Stimulated activated CD8-positive, alpha-beta memory T cell treated with anti-CD3 and anti-CD28 coated beads, Interleukin-4, amount 100 ng/mL, for 4 hours (primary cell): ENCODE measurements at places on chromosomes 7 and 10.

GRCh38 chr10:96524741-96525140 lies 11.0 kb upstream of the TLL2 start:
- no peak for DNase-seq

DNA sequence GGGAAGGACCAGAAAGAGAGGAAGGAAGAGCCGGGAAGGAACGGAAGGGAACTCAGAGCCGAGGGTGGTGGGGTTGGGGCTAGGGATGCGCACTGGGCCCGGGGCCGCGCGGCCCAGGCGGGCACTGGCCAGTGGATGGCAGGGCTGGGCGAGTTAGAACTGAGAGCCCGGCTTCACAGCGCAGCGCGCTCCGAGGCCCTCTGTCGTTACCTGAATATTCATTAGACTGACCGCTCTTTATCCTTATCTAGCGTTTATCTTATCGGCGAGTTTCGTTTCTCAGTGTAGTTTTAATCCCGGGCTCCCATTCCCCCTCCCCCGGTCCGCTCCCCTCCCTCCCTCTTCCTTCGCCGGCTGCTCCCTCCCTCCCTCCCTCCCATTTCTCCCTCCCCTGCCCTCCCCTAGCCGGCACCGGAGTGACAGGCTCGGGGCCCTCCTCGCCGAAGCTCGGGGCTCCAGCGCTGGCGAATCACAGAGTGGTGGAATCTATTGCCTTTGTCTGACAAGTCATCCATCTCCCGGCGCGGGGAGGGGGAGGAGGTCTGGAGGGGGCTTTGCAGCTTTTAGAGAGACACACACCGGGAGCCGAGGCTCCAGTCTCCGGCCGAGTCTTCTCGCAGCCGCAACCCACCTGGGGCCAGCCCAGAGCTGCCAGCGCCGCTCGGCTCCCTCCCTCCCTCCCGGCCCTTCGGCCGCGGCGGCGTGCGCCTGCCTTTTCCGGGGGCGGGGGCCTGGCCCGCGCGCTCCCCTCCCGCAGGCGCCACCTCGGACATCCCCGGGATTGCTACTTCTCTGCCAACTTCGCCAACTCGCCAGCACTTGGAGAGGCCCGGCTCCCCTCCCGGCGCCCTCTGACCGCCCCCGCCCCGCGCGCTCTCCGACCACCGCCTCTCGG lies at the start of gene PAX2:
TSS of gene PAX2 (plus strand) at position 596 of the 895 bp plus-strand sequence. CDS start 679 bp downstream, outside the sequence.
- DNase-seq, result no peak

DNA sequence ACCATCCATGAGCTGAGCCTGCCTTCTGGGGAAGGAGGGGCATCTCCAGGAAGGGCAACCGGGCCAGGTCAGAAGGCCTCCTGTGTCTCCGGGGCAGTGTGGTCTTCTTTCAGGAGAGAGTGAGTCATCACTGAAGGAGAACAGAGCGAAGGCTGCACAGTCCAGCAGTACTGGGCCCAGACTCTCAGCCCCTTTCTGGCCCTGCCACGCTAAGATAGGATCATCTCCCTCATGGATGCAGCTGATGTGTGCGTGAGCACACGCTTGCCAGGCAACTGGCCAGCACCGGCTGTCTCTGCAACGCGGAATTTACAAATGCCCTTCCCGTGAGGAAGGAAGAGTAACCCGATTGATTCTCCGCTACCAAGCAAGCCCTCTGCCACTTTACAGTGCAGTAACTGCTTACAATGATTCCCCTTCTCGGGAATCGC lies 328.2 kb downstream of the TNS3 start:
- DNase-seq, result no peak

DNA sequence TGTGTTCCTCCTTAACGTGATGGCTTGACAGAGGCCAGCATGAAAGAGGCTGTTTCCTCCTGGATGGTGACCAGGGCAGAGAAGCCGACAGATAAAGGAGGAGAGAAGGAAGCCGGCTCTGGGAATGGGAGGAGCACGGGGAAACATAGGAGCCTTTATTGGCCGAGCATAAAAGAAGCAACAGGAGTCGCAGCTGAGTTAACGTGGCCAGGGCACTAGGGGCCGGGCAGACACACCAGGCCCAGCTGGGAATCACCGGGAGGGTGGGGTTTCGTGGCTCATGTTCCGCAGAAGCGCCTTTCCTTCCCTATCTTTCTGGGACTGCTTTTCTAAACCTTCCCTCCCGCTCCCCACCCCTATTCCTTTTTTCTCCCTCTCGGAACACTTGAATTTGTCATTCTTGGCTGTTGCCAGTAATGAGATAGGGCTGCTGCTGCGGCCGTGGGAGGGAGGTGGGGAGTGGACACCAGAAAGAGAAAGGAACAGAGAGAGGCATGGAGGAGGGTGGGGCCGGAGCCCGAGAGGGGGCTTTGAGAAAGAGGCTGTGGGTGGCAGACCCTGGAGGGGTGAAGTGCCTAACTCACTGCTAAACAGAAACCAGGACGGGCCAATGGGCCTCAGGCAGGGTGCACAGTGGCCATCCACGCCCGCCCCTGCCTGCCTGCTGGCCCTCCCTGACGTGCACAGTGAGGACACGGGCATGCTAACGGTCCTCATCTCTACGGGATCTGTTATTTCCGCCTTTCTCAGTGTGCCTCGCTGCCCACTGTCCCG lies 65.2 kb downstream of the COL13A1 start:
- no peak for DNase-seq

DNA sequence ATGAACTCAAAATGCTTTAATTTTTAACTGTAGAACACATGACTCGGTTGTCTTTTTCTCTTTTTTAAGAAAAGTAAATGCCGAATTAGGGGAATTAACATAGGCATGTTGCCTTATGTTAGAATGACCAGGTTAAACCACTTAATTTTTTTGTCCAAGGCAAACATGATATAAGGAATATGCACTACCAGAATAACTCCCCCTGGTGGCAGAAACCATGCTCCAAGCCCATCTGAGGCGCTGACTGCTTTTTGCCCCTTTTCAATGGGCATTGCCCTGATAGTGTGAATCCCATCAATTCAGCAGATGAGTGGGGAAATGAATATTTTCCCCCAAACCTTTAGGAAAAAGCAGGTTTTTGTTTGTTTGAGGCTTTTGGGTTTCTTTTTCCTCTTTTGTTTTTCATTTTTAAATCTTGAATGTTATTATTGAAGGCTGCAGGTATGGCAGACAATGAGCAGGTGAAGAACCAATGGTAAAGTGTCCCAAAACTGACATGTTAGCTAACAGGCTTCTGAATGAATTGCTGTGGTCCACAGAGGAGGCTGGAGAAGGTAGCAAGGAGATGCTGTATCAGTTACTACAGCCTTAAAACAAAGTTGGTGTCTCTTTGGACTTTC lies 284.3 kb downstream of the SORCS3 start:
- no peak for DNase-seq

DNA sequence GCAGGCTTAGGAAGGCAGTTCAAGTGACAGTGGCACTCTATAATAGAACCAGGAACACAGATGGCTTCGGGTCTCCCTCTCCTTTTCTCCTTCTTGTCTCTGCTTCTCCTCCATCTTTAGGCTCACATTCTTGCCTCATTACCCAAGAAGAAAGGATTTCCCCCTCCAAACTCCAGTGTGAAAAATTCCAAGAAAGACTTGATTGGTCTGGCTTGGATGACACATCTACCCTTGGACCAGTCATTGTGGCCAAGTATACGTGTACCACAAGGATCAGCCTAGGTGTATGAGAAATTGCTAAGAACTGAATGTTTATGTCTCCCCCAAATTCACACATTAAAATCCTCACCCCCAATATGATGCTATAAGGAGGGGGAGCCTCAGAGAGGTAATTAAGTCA lies 53.9 kb downstream of the PRTFDC1 start:
- no peak for DNase-seq

DNA sequence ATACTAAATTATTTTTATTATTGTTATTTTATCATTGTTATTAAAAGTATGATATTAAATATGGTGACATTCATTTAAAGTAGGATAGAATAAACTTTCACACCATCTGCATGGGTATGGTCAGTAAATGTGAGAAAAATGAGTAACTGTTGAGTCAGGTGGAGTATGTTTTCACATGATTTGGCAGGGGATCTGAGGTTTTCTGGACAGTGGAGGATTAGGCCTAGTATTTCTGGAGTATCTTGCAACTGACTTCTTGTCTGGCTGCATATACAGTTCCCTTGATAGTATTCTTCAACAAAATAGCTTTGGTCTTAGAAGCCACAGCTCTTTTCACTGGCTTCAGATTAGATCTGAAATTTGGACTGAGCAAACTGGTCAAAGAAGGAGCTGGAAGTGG lies 54.5 kb downstream of the GBF1 start:
- DNase-seq, result no peak

GRCh38 chr10:58175990-58176900 lies 91.4 kb downstream of the IPMK start:
- no peak for DNase-seq

- DNase-seq, result no peak
Observed at GRCh38 chr10:80582286-80582960, 44.7 kb downstream of the SH2D4B start.

DNA sequence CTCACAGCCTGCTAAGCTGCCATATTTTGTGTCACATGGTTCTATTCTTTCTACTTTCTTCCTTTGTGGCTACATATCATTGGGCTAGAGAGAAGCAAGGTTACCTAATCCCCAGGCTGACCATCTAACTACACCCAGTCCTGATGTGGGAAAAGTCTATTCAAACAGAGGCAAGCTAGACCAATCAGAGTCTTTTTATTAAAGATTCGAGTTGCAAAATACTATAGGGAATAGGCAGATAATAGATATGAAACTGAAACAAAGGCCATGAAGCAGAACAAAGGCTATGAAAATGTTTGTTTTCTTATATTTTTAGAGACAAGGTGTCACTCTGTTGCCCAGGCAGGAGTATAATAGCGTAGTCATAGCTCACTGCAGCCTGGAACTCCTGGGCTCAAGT lies 36.7 kb downstream of the MTERF1 start:
- no peak for DNase-seq

GRCh38 chr10:54667136-54667535 lies 133.9 kb downstream of the PCDH15 start:
- DNase-seq, result no peak

DNA sequence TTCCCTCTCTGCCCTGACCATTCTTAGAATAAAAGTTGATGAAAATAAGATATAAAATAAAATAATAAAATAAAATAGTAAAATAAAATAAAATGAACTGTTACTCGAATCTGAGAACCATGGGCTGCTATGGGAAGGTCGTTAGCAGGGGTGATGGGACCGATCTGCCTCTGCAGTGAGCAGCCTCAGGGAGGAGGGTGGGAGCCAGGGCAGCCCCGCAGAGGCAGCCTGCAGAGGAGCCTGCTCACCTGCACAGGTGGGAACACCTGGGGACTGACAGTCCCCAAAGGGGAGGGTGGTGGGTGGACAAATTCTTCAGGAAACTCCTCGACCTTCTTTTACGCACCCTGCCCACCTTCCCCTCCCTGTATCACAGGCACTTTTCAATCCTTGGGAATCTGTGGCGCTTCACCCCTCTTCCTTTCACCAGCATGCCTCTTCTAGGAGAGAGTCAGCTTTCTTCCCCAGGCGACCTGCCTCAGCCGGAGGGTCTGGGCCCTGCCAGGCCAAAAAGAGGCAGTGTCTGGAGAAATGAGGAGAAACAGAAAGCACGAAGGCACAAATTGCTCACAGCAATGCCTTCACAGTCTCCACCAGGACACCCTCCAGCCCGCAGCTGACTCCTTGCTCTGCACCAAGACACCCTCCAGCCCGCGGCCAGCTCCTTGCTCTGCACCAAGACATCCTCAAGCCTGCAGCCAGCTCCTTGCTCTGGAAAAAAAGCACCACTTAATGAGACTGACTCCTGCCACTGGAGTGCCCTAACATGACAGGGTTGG lies 368.4 kb upstream of the SHH start:
- DNase-seq, result no peak

DNA sequence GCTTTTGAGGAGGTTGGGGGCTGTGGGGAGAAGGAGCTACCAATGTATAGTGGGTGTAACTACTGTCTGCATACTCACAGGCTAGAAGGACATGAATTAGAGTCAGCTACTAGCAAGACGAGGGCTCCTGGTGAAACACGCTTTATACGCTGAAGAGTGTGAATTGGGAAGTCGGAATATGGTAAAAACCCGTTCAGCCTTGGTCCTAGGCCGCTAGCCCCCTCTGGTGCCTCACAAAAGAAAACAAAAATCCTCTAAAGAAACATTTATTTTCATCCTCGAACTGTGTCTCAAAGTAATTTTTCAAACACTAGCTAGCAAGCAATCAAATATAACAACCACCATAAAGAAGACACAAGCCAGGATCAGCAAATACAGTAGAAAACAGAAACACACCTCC lies 338.1 kb upstream of the SEMA3C start:
- no peak for DNase-seq

GRCh38 chr10:61931620-61932332 lies 30.3 kb downstream of the ARID5B start:
- DNase-seq, result no peak

DNA sequence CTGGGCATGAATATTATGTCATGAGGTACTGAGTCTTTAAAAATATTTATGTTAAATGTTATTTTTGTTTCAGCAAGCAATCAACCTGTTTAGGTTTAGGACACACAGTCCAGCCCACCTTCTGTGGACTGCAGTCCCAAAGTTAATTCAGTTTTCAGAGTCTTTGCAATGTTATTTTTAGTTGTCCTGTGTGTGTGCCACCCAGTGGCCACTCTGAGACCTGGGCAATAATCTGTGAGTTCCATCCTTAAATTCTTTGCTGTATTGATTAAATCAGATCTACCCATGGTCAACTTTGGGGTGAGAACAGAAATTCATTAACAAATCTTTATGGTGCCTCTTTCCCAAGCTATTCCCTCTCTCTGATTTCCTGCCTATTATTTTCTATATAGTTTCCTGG lies 415.1 kb downstream of the CCSER2 start:
- DNase-seq, result no peak

- DNase-seq, result no peak
Observed at GRCh38 chr7:1692515-1693418, 22.7 kb downstream of the ELFN1 start.

DNA sequence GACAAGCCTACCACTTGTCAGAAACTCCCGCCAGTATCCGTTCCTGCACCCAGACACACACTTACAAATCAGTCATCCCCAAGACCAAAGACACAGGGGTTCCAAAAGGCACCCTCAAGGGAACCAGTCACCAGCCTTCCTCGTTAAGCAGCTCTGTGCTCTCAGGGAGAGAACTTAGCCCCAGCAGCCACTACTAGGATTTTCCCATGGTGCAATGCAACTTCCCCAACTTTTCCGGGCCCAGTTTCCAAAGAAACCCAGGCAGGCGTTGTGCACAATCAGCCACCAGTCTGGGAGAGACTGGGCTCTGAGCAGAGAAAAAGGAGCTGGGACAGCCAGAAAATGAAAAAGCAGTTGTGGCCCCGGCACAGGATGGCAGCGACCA lies 1.2 kb downstream of the DLG5 start:
- no peak for DNase-seq

DNA sequence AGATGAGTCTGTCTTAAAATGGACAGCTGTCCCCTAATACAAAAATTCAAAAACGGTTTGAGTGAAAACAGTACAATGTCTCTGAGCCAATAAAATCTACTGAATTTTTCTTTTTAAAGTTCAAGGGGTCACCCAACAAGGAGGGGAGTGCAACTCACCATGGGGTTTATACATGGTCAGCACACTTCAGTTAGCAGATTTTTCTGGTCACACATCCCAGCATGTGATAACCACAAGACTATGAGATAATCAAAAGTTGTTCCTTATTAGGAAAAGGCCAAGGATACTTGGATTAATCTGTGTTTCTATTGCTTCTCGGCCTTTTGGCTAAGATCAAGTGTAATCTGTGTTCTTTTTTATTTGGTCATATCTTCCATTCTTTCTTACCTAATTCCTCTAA lies 31.6 kb downstream of the ABCB5 start:
- no peak for DNase-seq

GRCh38 chr7:155231941-155232340 lies 65.7 kb upstream of the INSIG1 start:
- no peak for DNase-seq
